ENCODE measurements at places on chromosomes 5 and 9. TPM values are rescaled to one million over a fixed set of nuclear protein-coding genes. Genes with fewer than 3 reads are reported as not detected.
A peak's percentile ranks its signal among the peaks of the same experiment; 100 is the strongest.

DNA sequence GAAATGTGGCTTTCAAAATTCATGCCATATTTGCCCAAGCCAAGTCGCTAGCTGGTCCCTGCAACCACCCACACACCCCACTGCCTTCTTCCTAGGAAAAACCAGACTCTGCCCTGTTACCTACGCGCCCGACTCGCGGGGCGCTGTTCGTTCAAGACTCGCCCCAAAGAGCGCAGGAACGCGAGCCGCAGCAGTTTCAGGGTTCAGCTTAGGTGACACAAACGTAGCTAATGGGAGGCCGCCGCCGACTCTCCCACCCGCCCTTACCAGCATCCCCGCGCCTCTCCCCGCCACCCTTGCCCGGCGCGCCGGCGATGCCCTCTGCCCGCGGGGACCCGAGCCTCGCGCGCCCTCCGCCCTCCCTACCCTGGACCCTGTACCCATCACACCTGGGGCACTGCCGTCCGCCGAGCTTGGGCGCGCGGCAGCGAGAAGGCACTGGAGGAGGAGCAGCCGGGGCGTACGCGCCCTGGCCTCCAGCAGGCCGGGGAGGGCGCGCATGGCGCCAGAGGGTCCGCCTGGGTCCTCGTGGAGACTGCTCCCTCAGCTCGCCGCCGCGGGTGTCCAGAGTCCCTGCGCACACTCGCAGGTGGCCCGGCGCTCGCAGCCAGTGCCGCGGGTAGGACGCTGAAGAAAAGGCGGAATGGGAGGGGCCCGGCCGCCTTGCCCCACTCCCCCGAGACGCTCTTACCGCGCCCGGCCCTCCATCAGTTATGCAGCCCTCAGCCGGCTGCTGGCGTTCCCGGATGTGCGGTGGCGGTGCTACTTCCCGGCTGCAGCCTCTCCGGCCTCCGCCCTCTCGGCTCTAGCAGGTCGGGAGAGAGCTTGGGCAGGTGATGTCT is at the start of gene EMB:
TSS of gene EMB (minus strand) at position 638 of the 842 bp plus-strand sequence. CDS start at position 501, 137 bp downstream.
- DNase-seq = peak; percentile 93

DNA sequence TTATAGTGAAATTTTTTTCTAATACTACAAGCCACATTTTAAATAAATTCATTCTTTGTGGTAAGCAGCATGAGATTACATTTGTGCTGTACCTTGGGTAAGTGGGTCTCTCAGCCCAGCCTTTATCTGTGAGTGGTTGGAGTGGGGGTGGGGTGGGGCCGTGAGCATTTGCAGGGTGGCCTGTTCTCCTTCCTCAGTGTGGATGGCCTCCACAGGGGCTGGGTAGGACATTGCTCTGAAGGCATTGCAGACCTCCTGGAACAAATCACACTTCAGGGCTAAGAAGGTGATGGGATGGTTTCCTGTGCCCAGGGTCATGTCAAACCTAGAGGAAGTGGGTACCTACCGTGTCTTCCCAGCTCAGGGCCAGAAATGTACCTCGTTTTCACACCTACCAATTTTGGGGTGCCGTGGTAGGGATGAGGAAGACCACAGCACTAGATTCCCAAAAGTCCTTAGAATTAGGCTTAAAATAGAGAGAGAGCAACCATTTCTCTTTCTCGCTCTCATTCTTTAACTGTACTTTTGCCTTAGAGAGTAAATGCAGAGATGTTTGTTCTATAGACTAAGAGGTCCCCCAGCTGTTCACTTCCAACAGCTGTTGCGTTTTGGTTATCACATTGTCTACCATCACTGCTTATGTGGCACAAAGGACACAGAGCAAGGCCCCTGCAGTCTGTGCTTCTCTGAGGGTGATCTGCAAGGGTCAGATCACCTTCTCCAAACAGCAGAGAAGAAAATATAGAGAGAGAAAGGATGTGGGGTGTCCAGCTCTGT is 83.4 kb upstream of the CTSL start:
- DNase-seq = peak; percentile 20

GRCh38 chr5:170745481-170746071 is 37.9 kb upstream of the GABRP start:
- no peak for DNase-seq

Gene APBA1
- total RNA-seq = not detected

DNA sequence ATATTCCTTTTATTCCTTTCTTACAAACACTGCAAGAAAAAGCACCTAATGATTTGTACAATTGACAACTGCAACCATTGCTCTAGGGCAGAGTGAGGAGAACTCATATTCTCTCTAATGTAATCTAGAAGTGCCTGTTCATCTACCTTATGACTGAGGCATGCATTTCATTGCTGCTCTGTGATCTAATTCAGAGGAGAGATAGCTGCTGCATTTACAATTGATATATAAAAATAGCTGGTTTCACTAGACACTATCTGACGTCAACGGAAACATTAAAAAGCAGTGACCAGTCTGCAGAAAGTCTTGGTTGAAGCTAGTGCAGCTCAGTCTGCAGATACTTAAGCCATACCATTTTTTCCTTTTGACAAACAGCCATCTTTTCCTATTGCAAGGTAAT is 72.8 kb upstream of the C6 start:
- no peak for DNase-seq

Gene TXNDC8
- not detected for total RNA-seq

DNA sequence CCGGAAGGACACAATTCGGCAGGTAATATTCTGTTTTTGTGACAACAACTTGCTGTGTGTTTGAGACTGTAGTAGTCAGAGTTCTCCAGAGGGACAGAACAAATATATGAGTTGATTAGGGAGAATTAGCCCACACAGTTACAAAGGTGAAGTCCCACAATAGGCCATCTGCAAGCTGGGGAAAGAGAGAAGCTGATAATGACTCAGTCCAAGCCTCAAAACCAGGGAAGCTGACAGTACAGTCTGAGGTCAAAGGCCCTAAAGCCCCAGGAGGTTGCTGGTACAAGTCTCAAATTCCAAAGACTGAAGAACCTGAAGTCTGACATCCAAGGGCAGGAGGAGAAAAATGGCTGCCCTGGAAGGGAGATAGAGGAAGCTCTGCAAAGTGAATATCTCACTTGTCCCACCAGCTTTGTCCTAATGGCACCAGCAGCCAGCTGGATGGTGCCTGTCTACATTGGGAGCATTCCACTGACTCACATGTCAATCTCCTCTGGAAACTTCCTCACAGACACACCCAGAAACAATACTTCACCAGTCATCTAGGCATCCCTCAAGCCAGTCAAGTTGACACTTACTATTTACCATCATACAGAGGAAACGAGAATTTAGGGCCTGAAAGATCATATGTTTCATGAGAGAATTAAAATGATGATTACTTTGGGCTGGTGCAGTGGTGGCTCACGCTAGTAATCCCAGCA is 36.3 kb upstream of the CTXN3 start:
- DNase-seq = no peak

All from OCI-LY7 (cell line).